ENCODE measurements at places on chromosomes 7 and 10.

- DNase-seq, result no peak
Measured at GRCh38 chr10:60035984-60036383, 129.6 kb upstream of the CCDC6 start.

DNA sequence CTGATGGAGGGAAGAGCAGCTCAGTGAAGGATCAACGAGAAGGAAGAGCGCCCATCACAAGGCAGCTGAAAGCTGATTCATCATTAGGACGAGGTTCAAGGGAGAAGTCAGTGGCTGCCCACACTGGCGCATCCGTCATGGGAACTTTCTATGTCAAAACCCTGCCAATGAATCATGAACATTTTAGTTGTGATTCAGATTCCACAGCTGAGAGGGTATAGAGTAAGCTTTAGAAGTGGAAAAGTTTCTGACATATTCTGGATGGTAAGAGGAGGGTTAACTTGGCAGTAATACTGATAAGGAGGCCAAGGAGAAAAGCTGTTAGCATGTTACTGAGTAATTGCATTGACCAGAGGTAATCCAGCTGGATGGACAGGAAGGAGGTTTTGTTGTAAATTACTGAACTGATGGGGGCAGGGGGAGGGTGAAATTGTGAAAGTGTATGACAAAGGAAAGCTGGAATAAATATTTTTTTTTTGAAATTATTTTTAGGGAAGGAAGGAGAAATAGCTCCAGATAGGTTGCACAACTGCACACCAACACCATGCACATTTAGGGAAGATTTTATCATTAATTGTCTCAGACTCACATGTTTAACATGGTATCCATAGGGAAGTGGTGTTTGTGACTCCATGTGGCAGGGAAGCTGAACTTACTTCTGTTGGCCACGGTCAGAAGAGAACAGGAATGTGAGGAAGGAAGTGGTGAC lies 78.3 kb upstream of the NRP1 start:
- no peak for DNase-seq

DNA sequence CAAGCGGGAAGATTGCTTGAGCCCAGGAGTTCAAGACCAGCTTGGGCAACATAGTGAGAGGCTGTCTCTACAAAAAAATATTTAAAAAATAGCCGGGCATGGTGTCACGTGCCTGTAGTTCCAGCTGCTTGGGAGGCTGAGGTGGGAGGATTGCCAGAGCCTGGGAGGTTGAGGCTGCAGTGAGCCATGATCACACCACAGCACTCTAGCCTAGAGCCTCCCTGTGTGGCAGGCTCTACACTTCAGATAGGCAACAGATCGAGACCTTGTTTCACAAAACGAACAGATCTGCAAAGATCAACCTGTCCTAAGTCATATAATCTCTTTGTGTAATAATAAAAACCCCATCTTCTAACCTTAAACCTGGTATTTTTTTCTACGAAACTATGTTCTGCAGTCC lies 76.8 kb downstream of the PTEN start:
- no peak for DNase-seq

GRCh38 chr7:22771872-22772228 lies 44.9 kb downstream of the IL6 start:
- DNase-seq, result no peak

DNA sequence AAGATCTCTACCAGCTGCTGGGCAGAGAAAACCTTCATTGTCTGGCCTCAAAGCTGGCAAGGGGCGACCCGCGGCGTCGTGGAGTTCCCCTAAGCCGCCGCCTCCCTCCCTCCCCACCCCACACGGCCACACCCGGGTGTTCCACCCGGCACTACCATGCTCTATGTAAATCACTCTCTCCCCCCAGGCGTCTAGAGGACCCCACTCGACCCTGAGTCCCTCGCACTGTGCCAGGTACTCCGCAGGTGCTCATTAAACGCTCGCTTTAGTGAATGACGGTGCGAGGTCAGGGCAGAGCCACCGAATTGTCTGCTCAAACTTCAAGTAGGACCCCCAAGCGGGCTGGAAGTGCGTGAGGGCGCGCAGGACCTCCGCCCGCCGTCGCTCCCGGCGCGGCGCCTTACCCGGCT lies 628 bp downstream of the PARP12 start:
- DNase-seq, result peak; percentile 75

DNA sequence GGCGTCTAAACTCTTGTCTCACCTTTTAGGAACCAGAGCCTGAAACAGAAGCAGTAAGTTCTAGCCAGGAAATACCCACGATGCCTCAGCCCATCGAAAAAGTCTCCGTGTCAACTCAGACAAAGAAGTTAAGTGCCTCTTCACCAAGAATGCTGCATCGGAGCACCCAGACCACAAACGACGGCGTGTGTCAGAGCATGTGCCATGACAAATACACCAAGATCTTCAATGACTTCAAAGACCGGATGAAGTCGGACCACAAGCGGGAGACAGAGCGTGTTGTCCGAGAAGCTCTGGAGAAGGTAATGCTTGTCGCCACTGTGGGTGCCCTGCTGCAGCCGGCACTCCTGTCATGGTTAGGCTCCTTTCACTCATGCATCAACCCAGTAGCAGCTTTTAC lies 113.1 kb downstream of the ZMYND11 start:
- no peak for DNase-seq

GRCh38 chr7:75734586-75735458 lies 3.9 kb downstream of the HIP1 start:
- DNase-seq, result no peak

- DNase-seq, result no peak
Measured at GRCh38 chr10:8508882-8509281, 454.4 kb downstream of the GATA3 start.

DNA sequence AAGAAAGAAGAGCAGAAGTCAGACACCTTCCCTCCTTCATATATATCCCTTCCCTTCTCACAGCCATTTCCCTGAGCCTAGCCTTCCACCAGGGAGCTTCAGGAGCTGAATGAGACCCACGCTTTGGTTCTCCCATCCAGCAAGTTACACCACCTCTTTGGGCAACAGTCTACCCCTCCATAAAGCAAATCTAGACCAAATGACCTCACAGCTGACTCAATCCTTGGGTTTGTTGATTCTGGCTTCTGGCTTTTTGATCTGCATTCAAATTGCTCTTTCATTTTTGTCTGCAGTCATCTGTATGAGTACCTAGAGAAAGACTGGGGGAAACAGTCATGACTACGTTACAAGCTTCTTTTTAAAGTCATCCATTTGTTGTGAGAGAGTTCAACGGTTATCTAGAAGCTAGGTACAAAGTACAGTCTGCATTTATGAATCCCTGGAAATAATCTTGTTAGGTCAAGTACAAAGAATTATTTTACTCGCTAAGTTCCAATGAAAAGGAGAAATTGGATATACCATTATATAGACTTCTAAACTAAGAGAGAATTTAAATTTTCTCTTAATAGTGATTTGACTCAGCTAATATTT lies 86.3 kb downstream of the RAB11FIP2 start:
- DNase-seq, result no peak

GRCh38 chr10:68239596-68240150 lies 7.8 kb upstream of the ATOH7 start:
- no peak for DNase-seq

GRCh38 chr10:43912469-43912868 lies 263.8 kb upstream of the ZNF32 start:
- DNase-seq, result no peak

- no peak for DNase-seq
Measured at GRCh38 chr7:22469371-22470143, 30.4 kb downstream of the STEAP1B start.

DNA sequence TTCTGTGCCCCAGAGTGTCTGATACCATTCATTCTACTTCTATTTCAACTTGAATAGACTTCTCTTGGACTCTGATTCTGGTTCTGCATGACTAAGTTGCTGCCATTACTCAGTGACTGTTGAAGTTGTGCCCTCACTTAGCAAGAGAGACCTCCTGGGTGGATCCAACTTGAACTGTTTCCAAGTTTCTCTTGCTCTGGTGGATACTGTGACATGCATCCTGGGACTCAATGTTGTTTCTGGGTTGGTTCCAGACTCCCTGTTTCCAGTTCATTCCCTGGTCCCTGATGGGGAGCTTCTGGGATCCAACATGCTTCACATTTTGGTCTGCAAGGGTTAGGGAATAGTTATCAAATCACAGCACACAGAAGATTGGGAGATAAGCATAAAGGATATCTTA lies 26.2 kb upstream of the PRPF18 start:
- no peak for DNase-seq

DNA sequence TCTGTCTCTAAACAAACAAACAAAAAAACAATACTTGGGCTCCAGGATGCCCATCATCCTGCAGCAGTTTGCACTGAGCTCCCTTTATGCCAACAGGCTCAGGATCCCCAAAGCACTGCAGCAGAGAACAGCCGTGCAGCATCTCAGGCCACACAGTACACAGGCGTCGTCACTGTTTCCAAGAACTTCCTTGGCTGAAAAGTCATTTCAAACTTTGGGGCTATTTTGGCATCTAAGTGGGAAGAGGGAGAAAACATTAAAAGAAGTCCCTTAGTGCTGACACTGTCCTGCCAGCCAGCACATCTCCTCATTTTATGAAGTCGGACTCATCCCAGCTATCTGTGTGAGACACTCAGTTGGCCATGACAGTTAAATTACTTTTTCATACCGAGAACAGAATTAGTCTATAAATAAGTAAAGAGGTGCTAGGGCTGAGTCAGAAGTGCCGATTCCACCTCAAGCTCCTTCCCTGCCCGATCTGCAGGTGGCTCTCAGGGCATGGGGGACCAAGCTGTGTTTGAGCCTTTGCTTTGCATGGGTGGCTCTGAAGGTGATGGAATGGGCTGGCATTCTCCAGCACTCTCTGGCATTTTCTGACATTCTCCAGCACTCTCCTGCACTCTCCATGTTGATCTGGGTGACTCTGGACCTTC lies 68.5 kb downstream of the PTPRN2 start:
- no peak for DNase-seq

DNA sequence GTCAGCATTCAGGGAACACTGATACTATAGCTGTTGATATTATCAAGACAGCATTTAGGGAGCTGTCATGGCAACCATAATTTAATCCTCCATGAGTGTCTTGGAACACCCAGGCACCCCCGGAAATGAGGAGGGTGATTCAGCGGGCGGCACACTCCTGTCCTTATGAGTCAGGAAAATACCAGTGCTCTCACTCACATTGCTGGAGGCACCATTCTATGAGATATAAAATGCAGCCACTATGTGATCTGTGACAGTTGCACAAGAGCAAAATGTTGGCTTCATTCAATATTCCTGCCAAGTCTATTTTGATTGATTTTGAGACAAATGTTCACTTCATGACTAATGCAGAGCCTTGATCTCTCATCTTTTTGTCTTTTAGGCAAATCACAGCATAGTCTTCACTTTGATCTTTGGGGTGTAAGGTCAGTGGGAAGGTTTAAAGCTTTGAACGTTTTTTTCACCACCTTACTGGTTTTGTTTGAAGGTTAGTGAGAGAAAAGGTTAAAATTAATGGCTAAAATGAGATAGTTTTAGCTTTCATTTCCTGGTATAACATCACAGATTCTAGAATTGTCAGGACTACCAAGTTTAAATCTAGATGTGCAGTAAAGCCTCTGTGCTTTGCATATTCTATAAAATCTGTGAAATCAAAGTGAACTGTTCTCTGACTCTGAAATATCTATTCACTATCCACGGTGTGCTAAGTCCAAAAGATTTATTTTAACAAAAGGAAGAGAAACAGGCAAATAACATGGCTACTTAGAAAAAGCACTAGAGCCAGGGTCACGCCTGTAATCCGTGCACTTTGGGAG lies 12.4 kb upstream of the ARHGAP12 start:
- DNase-seq, result no peak

DNA sequence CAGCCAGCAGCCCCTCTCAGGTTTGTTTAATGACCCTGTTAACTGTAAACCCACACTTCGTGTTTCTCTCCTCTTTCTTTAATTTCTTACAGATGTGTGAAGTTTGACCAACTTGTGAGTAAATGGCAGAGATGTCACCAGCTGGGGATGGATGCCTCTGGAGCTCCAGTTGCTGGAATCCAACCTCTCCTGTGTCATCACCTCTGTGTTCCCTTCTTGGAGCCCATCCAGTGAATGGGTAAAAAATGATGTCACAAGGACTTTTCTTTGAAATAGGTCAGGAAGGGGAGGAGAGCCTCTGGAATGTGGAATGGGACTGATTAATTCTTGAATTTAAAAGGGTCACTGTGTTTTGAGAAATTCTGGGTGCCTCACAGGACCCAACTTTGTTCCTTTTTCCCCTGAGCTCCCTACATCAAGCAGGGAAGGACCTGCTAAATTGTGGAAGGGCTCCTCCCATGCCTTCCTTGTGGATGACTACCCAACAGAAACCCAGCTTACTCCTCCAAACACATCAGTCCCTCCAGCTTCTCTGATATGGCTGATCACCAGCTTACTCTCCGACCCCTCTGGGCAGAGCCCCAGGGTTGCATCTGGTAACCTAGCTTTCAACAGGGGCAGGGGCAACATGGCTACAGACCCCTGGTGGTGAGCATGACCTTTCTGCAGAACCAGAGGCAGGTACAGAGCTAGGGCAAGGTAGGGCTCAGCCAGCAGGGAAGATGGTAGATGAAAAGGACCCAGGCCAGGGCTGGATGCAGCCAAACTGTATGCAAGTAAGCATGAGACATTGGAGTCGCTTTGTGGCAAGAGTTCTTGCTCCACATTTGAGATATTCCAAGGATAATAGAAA lies 67.5 kb downstream of the STRA8 start:
- no peak for DNase-seq

DNA sequence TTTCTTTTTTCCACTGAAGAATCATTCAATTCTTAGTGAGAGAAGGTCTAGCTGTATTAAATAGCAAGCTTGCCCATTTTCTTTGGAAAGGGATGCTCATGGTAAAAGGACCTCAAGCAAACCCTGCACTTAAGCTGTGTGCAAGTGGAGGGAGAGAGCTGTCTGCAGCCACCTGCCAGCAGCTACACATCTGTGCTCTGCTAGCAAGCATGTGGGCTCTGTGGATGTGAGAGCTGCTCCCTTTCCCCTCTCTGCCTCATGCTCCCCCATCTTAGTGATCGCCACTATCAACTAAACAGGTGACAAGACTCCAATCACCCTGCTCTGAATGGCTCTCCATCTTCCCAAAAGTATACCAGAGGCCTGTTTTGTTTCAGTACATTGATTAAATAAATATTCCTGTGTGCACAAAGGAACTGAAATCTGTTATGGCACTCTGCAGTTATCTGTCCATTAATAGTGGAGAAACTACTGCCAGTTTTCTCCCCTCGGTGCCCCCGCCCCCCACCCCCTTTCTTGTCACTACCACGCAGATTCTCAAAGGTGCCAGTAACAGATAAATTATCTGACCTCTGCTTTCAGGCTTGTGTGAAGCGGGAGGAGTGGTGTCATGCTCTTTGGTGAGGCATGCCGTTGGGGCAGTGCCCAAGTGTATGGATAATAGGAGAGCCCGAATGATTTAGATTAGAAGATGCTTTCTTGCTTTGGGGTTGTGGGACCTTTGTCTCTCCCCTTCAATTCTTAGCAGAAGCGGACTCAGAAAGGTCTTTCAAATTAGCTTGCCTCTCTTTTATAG lies 26.4 kb downstream of the AUTS2 start:
- DNase-seq, result no peak
